Activated CD4-positive, CD25-positive, alpha-beta regulatory T cell treated with anti-CD3 and anti-CD28 coated beads, Interleukin-2, amount 50 U/mL, for 72 hours (primary cell): ENCODE measurements at places on chromosomes 13 and 19.
A peak's percentile ranks its signal among the peaks of the same experiment; 100 is the strongest.

GRCh38 chr13:84844473-84844872 lies 954.7 kb downstream of the SLITRK6 start:
- no peak for DNase-seq

- DNase-seq = peak; percentile 78
These were observed 32.2 kb downstream of the ZNF136 start for GRCh38 chr19:12194827-12195731.

DNA sequence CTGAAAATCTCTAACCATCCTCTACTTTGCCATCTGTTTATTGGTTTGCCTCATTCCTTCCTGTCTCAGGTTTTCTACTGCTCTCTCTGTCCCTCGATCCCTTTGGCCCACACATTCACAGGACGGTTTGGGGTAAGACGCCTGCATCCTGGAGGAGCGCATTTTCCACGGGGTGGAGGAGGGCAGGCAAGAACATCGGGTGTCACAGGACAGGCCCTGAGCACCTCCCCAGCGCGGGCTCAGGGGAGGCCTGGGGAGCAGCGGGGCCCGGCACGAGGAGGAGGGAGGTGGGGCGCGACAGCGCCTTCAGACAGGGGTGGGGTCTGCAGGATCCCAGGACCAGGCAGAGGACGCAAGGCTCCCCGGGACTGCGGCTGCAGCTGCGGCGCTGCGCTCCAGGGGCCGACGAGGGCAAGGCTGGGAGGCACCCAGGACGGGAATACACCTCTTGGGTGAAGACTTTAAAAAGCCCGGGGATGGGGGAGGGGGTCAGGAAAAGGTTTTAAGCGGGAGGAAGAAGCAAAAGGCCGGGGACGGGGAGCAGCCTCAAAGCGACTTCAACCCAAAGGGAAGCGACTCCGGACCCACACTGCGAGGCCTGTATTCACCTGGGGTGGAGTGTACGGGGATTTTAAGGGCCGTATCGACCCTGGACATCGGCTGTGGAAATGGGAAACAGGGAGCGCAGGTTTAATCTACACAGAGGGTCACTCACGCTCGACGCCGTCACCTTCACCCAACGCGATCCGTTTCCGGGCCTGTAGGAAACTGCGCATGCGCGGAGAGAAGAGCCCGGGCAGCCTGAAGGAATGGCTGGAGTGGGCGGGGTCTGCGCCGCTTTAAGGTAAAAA lies at the start of gene ZNF415:
Gene ZNF415 (minus strand): TSS at position 770 of the 851 bp plus-strand sequence. CDS start 10,234 bp downstream, outside the sequence.
- DNase-seq = peak; percentile 70

DNA sequence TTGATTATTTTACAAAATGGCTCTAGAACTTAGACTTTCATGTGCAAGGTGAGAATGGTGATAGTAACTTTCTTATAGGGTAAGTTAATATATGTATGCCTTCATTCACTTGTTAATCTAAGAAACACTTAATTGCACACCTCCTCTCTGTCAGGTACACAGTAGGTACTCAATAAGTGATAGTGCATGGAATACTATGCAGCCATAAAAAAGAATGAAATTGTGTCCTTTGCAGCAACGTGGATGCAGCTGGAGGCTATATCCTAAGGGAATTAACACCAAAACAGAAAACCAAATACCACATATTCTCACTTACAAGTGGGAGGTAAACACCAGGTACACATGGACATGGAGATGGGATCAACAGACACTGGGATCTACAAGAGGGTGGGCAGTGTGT lies 17.6 kb upstream of the VSTM2B start:
- no peak for DNase-seq

- no peak for DNase-seq
These were observed 2.8 kb upstream of the TNFSF9 start for GRCh38 chr19:6527893-6528543.

GRCh38 chr19:45213031-45213430 lies 32.2 kb downstream of the EXOC3L2 start:
- DNase-seq = no peak

DNA sequence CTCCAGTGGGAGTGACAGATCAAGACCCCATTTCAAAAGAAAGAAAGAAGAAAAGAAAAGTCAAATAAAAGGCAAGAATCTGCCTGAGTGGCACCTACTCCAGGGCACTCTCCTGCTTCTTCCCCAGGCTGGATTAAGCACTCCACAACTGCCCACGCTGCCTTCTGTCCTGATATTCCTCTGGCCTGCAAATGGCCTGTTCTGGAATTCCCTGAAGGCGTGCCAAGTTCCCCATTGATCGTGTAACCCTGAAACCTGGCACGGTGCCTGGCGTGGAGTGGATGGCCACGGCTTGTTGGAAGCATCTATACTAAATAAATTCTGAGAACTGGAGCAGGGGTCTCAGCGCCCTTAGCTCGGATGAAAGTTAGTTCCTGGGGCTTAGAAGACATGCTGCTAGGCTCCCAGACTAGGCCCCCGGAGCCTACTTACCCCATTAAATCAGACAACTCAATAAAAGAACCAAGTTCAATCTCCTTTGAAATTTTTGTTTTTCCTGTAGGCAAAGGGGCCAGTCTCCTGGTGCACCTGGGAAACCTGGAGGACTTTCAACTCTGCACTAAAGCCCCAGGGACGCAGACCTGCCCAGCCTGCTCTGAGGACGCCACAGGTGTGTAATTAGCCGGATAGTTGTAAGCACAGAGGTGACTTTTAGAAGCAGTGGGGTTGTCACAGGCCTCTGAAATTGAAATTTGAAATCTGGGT lies 21.9 kb downstream of the ANKRD27 start:
- no peak for DNase-seq

DNA sequence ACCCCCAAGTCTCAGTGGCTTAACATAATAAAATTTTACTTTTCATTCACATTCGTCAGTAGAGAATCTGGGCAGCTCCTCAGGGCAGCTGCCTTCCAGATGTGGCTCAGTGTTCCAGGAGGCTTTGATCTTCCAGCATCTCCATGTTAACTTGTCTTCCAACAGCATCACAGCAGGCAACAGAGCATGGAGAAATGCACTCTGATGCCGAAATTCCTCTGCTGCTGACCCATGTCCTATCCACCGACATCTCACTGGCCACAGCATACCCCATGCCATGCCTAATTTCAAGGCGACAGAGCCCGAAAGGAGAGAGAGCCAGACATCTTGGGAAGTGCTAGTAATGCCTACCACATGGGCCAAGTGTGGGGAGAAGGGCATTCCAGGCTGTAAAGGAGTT lies 64.9 kb upstream of the MEDAG start:
- no peak for DNase-seq

- no peak for DNase-seq
These were observed 14.7 kb downstream of the RRAS start for GRCh38 chr19:49624967-49625910.

GRCh38 chr19:41111750-41112295 lies 2.4 kb upstream of the CYP2F1 start:
- DNase-seq = no peak

DNA sequence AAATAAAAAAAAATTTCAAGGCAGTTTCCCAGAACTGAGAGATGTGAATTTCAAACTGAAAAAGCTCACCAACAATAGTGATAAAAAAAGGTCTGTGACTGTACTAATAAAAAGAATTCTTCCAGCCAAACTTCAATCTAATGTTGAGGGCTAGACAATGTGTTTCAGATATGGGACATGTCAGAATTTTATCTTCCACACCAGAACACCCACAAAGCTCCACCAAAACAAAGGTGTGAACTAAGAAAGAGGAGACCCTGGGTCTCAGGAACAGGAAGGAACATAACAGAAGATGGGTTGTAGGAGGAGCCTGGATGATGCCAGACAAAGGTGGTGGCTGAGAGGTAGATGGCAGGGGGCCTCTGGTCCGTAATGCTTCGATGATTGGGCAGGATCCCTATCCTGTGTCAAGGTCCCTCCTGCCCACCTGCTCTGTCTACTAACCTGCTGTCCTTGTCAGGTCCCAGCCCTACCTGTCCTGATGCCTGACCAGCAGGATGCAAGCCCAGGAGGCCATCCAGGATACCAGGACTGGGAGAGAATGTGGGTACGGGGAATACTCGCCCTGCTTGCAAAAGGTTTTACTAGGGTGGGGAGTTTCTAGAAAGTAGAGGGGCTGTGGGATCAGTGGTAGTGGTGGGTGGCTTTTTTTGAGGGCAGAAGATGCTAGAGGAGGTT lies 4.5 kb downstream of the MZF1 start:
- DNase-seq = peak; percentile 22

- no peak for DNase-seq
These were observed 185.3 kb downstream of the TBC1D4 start for GRCh38 chr13:75296641-75297040.
